T-helper 17 cell (primary cell): ENCODE measurements at places on chromosomes 16 and 17.

GRCh38 chr16:54473226-54473993 lies 186.8 kb upstream of the IRX3 start:
- no peaks in the 10 kb centered on the region for H3K27me3 ChIP-seq
- no peak overlapping the region for H3K4me3 ChIP-seq
- H3K36me3 ChIP-seq, result peaks cover 2% of the 10 kb centered on the region
- no peak for DNase-seq
- no peak overlapping the region for H3K27ac ChIP-seq

GRCh38 chr17:49021095-49021767 lies 24.0 kb downstream of the IGF2BP1 start:
- H3K4me1 ChIP-seq, result no peaks in the 10 kb centered on the region
- no peak for DNase-seq
- no peak overlapping the region for H3K27ac ChIP-seq
- no peaks in the 10 kb centered on the region for H3K36me3 ChIP-seq
- H3K27me3 ChIP-seq, result peaks cover 26% of the 10 kb centered on the region
- H3K4me3 ChIP-seq, result no peak overlapping the region

DNA sequence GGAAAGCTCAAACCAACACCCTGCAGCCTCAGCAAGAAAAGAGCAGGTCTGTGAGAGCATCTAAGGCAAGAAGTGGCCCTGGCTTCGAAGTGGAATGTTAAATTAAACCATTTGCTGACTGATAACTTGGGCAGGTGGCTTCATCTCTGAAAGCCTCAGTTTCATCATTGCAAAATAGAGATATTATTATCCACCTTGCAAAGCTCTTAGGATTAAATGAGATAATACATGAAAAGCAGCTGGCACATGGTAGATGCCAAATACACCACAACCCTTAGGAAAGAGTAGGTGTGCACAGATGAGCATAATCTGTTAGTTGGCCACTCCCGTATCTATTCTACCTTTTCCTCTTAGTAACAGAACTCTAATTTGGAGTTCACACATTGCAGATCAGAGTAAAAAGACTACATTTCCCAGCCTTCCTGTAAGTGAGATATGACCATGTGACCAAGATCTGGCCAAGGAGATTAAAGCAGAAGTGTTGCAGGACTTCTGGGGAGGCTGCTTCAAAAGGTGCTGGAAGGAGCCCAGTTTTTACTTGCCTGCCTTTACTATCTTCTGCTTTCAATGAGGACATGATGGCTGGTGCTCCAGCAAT lies 288.7 kb downstream of the SOX9 start:
- no peak overlapping the region for H3K27ac ChIP-seq
- H3K4me3 ChIP-seq, result no peak overlapping the region
- no peaks in the 10 kb centered on the region for H3K36me3 ChIP-seq
- H3K4me1 ChIP-seq, result no peaks in the 10 kb centered on the region
- no peak for DNase-seq

DNA sequence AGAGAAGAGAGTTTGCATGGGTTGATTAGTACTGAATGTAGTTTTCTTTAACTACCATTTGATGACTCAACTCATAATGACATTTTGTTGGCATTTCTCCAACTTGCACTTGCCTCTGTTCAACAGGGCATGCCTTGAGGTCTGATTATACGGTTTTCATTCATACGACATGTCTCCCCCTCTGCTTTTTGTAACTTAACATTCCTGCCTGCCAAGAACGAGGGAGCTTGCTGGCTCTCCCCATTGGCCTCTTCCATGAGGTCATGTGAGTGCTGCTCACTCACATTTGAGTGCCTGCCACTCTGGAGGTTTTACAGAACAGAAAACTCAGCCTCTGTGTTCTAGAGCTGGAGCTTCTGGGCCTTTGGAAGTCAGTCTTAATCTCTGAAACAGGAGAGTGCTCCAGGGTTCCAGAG lies 19.7 kb downstream of the MAP2K6 start:
- H3K27ac ChIP-seq, result no peak overlapping the region
- no peaks in the 10 kb centered on the region for H3K27me3 ChIP-seq
- peaks cover 3% of the 10 kb centered on the region for H3K36me3 ChIP-seq

GRCh38 chr16:24344784-24345183 lies 88.6 kb downstream of the CACNG3 start:
- no peaks in the 10 kb centered on the region for H3K36me3 ChIP-seq
- H3K4me3 ChIP-seq, result no peak overlapping the region
- no peak for DNase-seq
- no peak overlapping the region for H3K27ac ChIP-seq
- peaks cover 35% of the 10 kb centered on the region for H3K27me3 ChIP-seq
- peaks cover 2% of the 10 kb centered on the region for H3K4me1 ChIP-seq

GRCh38 chr17:45136846-45137560 lies 1.5 kb downstream of the ACBD4 start:
- no peaks in the 10 kb centered on the region for H3K36me3 ChIP-seq
- H3K27me3 ChIP-seq, result no peaks in the 10 kb centered on the region
- H3K4me3 ChIP-seq, result peak overlapping the region; percentile 87

DNA sequence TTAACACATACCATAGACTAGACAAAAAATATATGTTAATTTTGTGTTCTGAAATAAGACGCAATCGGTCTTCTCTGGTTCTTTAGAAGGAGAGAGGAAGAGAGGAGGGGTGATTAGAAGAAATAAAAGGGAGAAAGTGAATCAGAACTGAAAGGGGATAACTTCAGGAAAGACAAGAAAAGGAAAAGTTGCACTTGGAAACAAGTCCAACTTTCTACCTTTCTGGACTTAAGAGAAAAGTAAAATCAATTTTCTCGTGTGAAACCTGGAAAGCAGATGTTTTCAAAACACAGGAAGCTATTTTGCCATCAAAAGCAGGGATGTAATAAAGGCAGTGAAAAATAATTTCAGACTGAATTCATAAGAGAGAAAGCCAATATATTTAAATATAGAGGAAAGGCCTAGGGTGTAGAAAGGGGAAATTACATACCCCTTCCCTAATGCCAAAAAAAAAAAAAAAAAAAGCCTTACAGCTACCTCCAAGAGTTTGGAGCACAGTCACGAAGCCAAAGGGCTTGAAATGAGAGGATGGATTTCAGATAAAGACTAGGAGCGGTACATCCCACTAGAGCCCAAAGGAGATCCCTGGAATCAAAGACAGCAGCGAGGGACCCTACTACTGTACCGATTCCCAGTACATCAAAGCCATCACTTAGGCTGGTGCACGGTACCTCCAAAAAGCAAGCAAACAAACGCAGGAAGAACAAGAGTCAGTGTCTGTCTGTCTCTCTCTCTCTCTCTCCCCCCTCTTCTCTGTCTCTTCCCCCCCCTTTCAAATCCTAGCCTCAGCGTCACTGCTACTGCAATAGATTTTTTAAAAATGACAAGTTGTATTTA lies 12.1 kb upstream of the ZFHX3 start:
- H3K4me1 ChIP-seq, result peaks cover 29% of the 10 kb centered on the region
- no peak for DNase-seq
- H3K4me3 ChIP-seq, result peak overlapping the region; percentile 93
- H3K27ac ChIP-seq, result no peak overlapping the region

DNA sequence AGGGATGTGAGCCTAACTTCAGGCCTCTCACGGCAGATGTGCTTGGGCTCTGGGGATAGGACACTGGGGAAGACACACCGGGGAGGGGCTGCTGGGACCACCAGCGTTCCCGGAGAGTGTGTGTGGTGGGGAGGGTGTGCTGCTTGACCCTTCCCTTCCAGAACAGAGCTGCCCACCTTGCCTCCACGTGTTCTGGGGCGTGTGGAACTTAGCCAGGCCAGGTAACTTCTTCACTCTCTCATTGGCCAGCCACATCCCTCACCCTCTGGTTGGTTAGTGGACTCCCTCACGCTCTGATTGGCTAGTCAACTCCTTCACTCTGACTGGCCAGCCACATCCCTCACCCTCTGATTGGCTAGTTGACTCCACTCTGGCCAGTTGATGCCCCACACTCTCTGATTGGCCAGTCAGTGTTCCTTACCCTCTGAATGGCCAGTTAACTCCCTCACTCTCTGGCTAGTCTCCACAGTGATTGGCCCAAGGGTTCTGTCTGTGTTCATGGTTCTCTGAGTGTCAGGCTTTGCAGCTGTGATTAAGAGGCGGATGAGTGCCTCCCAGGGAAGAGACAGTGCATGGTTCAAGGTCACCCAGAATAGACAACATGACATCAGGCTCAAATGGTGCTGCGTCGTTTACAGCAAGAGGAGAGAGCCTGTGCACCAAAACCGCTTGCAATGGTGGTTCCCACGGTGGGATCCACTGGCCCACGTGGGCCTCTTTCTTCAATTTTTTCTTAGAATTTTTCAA lies 10.0 kb downstream of the TMEM235 start:
- H3K4me3 ChIP-seq, result peak overlapping the region; percentile 36
- no peaks in the 10 kb centered on the region for H3K27me3 ChIP-seq
- H3K36me3 ChIP-seq, result no peaks in the 10 kb centered on the region
- peaks cover 3% of the 10 kb centered on the region for H3K4me1 ChIP-seq

DNA sequence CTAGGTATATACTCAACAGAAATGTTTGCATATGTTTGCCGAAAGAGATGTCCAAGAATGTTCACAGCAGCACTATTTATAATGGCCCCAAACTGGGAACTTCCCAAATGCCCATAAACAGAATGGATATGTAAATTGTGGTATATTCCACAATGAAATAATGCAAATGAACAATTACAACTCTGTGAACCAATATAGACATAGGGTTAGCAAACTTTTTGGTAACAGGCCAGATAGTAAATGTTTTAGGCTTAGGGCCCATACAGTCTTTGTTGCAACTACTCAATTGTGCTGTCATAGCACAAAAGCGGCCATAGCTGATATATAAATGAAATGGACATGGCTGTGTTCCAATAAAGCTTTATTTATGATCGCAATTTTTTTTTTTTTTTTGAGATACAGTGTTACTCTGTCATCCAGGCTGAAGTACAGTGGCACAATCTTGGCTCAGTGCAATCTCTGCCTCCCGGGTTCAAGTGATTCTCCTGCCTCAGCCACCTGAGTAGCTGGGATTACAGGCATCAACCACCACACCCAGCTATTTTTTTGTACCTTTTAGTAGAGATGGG lies 16.5 kb downstream of the XYLT1 start:
- H3K36me3 ChIP-seq, result no peaks in the 10 kb centered on the region
- no peak overlapping the region for H3K4me3 ChIP-seq
- DNase-seq, result no peak

DNA sequence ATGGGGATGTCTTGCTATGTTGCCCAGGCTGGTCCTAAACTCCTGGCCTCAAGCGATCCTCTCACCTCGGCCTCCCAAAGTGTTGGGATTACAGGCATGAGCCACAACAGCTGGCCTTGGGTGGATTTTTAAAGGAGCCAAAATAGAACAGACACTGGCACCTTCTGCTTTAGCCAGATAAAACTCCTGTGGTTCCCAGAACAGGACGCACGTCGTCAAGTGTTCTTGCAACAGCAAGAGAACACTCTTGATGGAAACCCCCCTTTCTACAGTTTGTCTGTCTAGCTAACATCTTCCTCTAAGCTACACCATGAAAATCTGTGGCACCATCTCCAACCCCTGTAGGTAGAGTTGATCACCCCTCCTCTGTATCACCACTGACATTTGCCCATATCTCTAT lies 122.6 kb downstream of the NPIPB5 start:
- no peak overlapping the region for H3K4me3 ChIP-seq
- peaks cover 33% of the 10 kb centered on the region for H3K27me3 ChIP-seq
- no peaks in the 10 kb centered on the region for H3K36me3 ChIP-seq
- DNase-seq, result no peak
- H3K27ac ChIP-seq, result no peak overlapping the region

- no peak overlapping the region for H3K27ac ChIP-seq
- DNase-seq, result no peak
- H3K27me3 ChIP-seq, result no peaks in the 10 kb centered on the region
Measured at GRCh38 chr16:2005646-2006045, 4.0 kb downstream of the ZNF598 start.

- no peak overlapping the region for H3K27ac ChIP-seq
- no peak for DNase-seq
- H3K4me3 ChIP-seq, result no peak overlapping the region
- H3K27me3 ChIP-seq, result no peaks in the 10 kb centered on the region
Measured at GRCh38 chr17:62687997-62688396, 60.5 kb downstream of the MRC2 start.

- no peak for DNase-seq
- H3K4me3 ChIP-seq, result no peak overlapping the region
- peaks cover 6% of the 10 kb centered on the region for H3K27me3 ChIP-seq
- H3K36me3 ChIP-seq, result no peaks in the 10 kb centered on the region
- no peak overlapping the region for H3K27ac ChIP-seq
Measured at GRCh38 chr17:70278844-70279462, 109.6 kb downstream of the KCNJ2 start.

DNA sequence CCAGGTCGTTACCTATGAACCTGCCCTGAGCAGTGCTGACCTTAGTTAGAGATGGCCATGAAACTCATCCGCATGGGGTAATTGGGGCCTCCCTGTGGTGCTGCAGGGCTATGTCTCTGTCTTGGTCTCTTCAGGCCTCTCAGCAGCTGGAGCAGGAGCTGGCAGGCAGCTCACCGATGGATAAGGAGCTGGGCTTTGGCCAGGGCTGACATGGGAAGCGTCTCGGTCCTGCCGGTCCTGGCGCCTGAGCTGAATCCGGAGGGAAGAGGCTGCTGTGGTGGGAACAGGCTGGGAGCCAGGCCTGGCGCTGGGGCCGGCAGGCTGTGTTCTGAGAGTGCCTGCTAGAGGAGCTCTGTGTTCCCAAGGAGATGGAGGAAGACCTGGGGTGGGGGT lies 10.1 kb downstream of the IL32 start:
- peak overlapping the region; percentile 98 for H3K27ac ChIP-seq
- H3K4me3 ChIP-seq, result peak overlapping the region; percentile 91
- DNase-seq, result no peak
- peaks cover 69% of the 10 kb centered on the region for H3K4me1 ChIP-seq
- peaks cover 3% of the 10 kb centered on the region for H3K36me3 ChIP-seq

DNA sequence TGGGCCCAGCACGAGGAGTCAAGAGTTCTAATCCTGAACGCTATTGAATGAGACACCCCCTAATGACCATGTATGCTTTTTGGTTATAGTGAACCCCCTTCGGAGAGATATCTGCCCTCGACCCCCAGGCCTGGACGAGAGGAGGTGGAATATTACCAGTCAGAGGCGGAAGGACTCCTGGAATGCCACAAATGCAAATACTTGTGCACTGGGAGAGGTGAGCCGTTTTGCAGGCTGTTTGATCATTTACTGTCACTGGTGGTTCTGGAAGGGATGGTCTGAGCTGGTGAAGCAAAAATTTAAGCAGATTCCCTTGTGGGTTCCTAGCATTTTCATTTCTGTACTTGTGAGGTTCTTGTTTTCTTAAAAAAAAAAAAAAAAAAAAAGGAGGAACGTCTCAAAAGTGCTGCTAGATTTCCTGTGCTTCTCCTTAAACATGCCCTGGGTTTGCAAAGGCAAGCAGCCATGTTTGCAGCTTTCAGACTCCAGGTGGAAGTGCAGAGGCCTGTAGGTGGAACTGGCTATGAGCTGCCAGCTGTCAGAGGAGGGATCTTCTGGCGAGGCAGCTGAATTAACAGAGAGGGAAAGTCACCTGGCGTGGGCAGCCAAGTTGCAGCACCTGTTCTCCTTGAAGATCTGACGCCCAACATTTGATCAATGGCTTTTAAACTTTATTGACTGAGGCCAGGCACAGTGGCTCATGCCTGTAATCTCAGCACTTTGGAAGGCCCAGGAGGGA lies 3.5 kb downstream of the MARVELD3 start:
- peaks cover 4% of the 10 kb centered on the region for H3K4me1 ChIP-seq
- no peak for DNase-seq
- H3K36me3 ChIP-seq, result peaks cover 2% of the 10 kb centered on the region
- H3K27me3 ChIP-seq, result peaks cover 11% of the 10 kb centered on the region
- no peak overlapping the region for H3K27ac ChIP-seq
